GM12891 (cell line): ENCODE measurements at places on chromosomes 11 and 22.
A peak's percentile ranks its signal among the peaks of the same experiment; 100 is the strongest.

DNA sequence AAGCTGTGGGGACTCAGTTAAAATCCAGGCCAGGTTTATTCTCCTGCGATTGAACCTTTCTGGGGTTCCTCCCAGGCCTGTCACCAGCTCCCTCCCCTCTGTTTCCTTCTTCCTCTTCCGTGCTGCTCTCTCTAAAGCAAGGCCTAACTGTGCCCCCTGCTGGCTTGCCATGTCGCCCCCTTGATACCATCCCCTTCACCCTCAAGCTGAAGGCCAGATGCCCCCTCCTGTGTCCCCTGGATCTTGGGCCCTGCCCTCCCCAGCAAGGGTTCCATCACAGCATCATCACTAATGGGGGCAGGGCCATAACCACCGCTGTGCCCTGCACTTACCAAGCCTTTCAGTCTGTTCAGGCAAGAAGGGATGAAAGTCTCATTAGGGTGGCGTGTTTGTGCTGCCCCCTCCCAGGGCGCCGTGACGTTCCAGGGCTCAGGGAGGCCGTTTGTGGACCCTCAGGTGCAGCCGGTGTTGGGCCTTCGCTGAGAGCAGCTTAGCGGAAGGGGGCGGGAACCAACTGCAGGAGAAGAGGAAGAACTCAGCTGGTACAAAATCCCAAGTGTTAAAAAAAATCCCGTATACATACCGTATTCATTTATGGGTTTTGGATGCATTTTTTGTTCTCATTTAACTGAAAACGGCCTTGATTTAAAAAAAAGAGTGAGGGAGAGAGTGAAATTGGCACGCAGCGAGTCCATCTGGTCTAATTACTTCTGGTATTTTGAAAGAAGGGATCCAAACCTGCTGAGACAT, 69.9 kb downstream of the MPPED1 start:
- DNase-seq: peak; percentile 48

GRCh38 chr11:1530686-1531448, 41.2 kb downstream of the DUSP8 start:
- no peak for DNase-seq

DNA sequence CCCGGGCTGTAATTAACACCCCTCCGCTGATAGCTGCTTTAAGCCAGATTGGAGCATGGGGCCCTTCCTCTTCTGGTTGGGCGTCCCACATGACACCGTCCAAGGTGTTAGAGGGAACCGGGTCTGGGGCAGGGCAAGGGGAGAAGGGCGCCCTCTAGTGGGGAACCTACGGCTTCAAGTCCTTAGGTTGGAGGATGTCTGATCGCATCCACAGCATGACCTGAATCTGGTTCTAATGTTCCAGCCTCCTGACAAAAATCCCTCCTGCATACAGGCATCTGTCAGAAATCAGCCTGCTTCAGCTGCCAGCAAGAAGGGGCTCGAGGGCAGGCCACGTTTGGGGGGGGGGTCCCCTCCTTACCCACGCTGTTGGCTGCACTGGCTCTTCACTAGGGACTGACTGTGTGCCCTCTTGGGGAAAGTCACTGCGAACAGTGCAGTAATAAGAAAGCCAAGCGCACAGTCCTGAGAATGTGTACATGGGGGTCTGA, 94.2 kb upstream of the TBCEL start:
- peak; percentile 45 for DNase-seq

DNA sequence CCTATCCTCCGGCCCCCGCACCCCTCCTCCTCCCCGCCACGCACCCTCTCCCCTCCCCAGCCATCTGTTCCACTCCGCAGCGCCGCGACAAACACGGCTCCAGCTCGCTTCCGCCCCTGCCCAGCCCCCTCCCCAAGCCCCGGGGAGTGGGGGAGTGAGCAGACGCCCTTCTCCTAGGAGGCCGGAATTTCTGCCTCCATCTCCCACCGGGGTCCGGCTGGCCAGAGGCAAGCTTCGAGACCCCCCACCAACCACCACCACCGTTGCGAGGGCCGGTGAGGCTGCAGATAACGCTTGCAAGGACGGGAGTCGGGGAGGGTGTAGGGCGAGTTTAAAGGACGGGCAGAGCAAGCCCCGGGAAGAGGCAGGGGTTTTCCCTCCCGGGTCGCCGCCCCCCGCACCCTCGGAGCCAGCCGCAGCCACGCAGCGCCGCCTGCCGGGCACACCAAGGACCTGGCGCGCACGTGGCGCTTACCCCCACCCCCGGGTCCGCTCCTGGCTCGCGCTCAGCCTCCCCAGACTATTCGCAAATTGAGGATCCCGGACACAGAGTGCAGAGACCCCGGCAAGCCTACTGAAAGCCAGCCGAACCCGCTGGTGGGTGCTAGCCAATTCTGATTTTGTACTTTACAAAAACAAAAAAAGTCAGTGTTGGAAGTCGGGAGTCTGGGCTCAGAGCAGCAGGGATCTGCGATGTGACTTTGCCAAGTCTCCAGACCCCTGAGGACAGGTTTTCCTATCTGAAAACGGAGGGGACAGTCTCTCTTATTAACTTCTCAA, 22.6 kb downstream of the RTN4RL2 start:
- peak; percentile 75 for DNase-seq

GRCh38 chr11:67060111-67060522, 3.5 kb downstream of the RHOD start:
- DNase-seq: no peak

- no peak for DNase-seq
These were observed 129.2 kb downstream of the ARL14EP start for GRCh38 chr11:30452114-30452513.

GRCh38 chr11:105092256-105093239, 47.0 kb downstream of the CARD18 start:
- no peak for DNase-seq

DNA sequence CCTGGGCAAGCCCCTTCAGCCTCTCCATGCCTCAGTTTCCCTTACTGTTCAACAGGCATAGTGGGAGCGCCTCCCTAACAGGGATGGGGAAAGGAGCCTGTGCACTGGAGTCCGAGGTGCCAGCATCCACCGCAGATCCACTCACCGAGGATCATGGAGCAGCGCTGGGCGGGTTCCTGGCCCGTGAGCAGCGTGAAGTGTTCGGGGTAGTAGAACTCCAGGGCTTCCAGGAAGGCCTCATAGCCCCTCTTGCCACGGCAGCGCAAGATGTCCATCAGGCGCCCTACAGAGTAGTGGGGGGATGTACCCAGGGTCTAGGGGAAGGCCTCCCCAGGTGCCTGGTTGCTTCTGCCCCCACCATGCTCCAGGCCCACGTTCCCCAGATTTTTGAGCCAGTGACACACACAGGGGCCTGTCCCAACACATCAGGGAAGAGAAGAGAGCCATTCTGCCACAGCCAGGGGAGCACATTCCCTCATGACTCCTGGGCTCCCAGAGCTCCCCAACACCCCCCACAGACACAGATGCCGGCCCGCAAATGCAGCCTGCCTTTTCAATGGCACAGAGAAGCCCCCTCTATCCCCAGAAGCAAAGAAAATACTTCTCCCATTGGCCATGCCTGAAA, 1.3 kb downstream of the CARD10 start:
- no peak for DNase-seq

DNA sequence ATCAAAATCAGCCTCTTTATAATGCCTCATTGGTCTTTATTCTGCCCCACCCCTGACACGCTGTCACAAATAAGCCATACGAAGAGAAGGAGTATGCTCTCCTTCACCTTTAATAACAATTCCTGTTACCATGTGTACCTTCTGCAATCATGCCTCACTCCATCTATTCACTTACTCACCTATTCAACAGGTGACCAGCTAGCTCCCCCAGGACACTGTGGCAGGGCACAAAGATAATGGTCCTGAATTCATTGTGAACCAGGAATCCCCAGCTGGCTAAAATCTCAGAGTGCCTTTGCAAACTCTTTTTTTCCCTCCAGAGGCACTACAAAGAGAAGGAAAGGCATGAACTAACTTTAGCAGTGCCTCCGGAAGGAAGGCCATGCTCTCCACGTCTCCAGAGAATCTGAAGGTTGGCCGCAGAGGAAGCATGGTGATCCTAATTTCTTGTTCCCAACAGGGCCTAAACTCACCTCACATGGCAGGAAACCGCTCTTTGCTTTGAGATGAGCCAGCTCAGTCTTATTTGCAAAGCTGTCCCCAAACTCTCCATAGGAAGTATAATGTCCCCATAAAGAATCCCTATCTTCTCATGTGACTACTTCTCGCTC, 590.3 kb downstream of the BUD13 start:
- DNase-seq: no peak

DNA sequence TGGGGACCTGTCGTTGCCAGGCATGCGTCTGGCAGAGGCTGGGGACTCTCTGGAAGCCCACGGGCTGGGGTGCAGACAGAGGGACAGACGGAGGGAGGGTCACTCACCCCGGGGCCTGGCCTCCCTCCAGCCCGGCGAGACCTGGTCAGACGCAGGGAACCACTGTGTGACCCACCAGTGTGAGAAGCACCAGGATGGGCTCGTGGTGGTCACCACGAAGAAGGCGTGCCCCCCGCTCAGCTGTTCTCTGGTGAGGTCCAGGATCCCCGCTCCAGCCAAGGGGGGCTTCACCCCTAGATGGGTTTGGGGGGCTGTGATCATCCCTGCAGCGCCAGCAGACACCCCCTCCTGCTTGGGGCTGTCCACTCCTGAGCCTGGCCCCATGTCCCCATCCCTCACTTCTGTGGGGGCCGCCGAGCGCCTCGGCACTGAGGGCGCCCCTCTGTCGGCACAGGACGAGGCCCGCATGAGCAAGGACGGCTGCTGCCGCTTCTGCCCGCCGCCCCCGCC, 23.6 kb upstream of the MUC5B start:
- DNase-seq: no peak
